ENCODE measurements at places on chromosomes 12 and 14.

DNA sequence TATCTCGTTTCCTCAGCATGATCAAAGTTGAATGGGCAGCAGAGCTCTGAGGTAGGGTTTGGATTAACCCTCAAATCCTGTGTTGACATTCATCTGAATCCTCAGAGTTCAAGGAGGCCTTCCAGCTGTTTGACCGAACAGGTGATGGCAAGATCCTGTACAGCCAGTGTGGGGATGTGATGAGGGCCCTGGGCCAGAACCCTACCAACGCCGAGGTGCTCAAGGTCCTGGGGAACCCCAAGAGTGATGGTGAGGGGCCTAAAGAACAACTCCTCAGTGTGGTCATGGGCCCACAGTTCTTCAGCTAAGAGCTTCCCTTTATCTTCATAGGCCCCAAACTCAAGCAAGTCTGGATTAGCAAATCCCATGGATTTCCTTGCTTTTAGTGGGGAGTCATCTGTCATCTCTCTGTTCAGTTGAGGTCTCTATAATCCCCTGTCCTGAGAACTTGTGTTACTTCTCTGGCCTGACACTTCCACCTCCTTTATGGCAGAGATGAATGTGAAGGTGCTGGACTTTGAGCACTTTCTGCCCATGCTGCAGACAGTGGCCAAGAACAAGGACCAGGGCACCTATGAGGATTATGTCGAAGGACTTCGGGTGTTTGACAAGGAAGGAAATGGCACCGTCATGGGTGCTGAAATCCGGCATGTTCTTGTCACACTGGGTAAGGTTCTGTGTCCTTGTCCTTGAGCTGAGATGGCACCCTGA is 1.5 kb downstream of the MYL6 start:
- DNase-seq, result no peak

DNA sequence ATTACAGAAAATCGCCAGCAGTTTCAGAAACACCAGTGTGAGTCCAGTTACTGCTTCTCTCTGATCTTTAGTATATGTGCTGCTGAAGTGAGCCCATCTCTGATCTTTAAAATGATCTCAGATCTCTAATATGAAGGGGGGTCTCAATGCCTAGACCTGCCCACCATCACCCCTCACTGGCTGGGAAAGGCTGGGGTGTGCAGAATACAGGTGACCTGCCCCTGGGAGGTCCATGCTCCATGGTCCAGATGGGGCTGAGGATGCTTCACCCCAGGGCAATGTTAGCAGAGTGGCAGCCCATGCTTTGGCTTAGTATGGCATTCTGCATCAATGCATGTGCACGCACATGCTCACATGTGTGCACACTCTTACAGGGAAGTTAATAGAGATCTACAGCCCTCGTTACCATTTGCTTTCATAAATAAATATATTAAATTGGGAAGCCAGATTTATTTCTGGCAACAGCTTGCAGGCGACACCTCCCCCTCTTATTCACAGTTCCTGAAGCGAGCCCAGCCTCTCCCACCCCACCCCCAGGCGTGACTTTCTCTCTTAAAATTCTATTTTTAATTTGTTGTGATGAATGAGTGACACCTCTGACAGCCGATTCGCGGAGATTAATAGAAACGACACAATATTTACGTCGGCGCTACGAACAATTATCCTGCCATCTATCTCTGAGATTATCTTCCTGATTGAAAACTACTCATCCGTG is 104.7 kb upstream of the ESRRB start:
- peak; percentile 70 for DNase-seq

- no peak for DNase-seq
Observed at GRCh38 chr12:90710711-90711110, 244.3 kb downstream of the CCER1 start.

GRCh38 chr12:99686142-99686541 is 38.6 kb downstream of the GARIN6 start:
- DNase-seq, result no peak

DNA sequence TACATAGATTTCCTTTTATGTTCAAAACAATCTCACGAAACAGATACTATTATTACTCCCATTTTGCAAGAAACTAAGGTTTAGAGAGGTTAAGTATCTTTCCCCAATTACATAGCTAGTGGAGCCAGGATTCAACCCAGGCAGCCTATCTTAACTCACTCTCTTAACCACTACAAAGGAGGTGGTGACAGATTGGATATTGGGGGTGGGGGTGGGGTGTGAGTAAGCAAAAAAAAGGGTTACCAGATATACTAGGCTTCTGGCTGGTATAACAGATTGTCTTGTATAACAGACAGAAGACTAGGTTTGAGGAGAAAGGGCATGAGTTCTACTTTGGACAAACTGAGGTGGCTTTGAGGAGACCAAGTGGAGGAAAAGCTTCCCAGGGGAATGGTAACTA is 2.1 kb downstream of the GMFB start:
- no peak for DNase-seq

DNA sequence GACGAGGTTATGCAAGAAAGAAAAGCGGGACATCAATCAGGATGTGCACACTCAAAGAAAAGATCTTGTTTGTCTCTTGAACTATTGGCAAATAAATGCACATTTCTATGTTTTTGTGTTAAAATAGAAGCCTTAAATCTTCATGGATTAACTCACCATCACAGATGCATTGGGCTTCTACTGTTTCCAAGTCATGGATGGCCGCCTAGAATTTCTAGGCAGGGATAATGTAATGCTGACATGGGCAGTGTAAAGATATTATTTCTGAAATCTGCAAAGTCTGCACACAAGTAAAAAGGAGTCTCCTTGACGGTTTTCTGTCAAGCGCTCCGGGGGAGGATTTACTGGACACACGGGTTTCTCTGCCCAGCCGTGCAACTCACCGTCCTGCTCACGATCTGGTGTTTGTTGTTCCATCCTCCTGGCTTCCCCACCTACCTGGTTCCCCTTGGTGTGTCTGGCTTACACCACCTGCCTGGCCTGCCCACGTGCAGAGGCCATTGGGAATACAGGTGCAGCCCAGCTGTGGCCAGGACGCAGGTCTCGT is 103.3 kb upstream of the FZD10 start:
- no peak for DNase-seq

DNA sequence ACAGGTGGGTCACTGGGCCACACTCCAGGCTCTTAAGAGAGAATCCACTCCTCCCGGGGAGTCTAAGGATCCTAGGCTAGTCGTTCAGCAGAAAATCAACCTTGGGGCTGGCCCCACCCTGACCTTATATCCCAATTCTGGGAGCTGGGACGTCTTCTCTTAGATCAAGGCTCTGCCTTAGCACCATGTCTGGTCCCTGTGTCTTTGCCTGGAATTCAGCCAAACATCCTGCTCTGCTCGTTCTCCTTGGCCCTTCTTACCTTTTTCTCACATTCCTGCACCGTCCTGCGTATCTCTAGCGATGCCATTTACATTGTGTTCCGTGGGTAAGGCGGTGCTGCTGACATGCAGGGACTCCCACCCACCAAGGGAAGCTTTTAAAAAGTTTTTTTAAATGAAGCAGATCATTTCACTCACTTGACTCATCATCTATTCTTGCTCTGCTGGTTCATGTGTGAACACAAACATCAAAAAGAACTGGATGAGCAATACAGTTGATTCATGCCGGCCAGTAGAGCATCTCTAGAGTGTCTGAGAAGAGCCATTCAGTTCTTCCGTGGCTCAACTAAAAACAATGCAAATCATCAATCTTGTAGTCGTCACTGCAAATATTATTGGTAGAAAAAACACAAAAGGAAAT is 50.2 kb downstream of the KCNK13 start:
- DNase-seq, result no peak

DNA sequence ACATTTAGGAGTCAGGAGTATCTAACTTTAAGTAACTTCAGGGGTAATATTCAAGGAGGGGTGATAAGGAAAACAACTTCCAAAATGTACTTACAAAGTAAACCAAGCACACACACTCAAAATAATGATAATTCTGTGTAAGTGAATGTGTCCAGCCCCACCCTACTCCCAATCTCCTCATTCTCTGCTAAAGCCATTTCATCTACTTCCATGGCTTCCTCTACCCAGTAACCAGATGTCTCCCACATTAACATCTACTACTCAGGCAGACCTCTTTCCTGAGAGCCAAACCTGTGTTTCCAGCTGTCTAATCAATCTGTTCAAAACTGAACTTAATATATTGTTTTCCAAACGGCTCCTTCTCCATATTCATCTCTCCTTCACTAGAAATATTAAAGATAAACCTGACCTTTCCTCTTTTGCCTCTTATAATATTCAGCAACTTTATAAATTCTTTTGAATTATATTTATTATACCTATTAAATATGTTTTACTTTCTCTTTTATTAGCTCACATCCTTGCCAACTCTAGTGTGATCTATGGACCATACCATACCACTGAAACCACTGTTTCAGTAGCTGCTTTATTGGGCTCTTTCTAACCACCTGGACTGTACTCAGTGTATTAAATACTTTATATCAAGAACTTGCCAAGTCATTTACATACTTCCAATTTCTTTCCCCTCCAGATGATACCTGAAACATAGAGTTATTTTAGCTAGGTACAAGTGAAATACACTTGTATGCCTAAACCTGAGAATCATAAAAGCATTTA is 170.7 kb downstream of the PPFIA2 start:
- DNase-seq, result no peak

GRCh38 chr12:127664901-127665300 is 602.1 kb upstream of the TMEM132C start:
- DNase-seq, result no peak

DNA sequence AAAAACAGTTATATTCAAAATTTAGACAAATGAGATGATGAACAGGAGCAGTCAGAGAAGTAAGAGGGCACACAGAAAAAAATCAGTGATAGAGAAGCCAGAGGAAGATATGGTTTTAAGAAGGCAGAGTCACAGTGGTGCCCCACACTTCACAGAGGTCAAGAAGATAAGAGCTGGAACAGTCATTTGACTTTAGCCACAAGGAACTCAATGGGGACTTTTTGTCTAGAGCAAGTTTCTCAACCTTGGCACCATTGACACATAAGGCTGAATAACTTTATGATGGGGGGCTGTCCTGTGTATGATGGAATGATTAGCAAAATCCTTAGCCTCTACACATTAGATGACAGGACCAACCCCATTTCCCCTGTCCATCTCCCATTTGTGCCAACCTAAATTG is 172.8 kb upstream of the PLEKHG7 start:
- no peak for DNase-seq

DNA sequence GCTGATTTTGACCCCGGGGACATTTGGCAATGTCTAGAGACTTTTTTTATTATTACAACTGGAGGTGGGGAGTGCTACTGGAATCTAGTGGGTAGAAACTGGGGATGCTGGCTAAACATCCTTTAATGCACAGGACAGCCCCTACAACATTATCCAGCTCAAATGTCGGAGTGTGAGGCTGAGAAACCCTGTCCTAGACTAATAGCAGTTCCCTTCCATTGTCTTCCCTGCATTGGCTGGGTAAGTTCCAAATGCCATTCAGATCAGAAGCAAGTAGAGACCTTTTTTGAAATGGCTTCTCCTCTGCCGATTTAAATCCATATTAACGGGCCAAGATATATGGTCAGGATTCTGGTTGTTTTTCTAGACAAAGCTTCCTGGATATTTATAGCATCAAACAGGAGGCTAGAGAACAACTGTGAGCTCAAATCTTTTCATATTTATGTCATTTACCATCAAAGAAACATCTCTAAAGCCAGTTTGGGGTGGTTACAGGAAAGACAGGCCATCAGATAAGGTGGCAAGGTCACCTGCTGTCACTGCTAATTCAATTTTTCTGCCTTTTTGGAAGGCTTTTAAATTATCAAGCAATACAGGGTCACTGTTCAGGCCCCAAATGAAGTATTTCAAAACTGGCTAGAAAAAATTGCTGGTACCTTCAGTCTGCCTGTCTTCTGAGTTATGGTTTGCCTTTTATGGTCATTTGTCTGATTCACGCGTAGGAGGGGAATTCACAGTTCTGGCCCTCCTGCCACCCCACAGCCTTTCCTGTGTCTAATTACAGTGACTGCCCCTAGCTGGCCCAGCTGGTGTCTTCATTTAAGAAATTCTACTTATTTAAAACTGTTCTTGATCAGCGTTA is 20.1 kb upstream of the AKAP5 start:
- peak; percentile 47 for DNase-seq

DNA sequence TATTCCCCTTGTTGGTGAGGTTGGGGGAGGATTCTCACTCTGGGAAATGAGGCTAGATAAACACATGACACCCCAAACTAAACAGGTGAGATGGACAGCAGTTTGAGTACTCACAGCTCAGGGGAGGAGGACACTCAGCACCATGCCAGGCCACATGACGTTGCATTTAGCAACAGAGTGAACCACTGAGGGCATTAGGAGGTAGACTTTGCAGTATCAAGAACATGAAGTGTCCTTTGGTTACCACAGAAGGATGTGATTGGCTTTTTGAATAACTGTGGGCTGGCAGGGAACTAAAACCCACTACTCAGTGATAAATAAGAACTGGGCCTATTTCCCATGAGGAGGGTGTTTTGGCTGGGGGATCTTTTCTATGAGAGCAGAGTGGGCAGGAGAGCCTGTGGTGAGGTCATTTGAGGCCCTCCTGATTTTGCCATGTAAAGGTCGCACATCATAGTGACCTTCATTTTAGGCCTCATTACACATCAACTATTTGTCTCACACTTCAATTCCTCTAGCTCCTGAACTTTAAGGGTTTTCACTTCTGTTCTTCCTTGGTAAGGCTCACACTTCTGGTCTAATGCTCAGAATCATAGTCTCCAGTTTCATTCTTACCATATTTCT is 89.8 kb upstream of the PRKD1 start:
- no peak for DNase-seq

DNA sequence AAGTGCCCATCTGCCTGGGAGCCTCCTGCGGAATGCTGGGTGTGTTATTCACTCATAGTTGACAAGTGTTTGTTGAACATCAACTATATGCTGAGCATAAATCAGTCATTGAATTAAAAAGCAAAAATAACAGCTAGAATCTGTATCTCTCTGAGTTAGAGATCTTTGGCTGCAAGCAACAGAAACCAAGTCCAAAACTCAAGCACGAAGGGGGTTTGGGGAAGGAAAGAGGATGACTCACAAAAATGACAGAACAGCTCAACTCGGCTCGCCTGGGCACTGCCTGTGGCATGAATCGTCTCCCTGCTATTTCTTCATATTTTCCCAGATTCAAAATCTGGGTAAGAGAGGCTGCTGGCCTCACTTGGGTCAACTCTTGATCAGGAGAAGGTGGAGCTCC is 72.6 kb upstream of the NCOR2 start:
- no peak for DNase-seq

Measured in vagina (tissue), 2 donors.